ENCODE measurements at places on chromosomes 6 and 20. TPM values are rescaled to one million over a fixed set of nuclear protein-coding genes. Genes with fewer than 3 reads are reported as not detected.

GRCh38 chr6:30981942-30982772, 1.4 kb upstream of the MUC21 start:
- H3K36me3 ChIP-seq: no peaks in the 10 kb centered on the region
- no peaks in the 10 kb centered on the region for H3K27me3 ChIP-seq
- no peak for DNase-seq
- H3K27ac ChIP-seq: no peak overlapping the region
- H3K4me3 ChIP-seq: no peak overlapping the region

GRCh38 chr6:127878115-127878514, 22.7 kb downstream of the THEMIS start:
- H3K27ac ChIP-seq: peak overlapping the region; percentile 57
- DNase-seq: no peak
- peaks cover 7% of the 10 kb centered on the region for H3K4me1 ChIP-seq

GRCh38 chr6:34459899-34460593, 5.8 kb upstream of the PACSIN1 start:
- no peak overlapping the region for H3K4me3 ChIP-seq
- H3K27ac ChIP-seq: no peak overlapping the region
- H3K36me3 ChIP-seq: no peaks in the 10 kb centered on the region
- peak; percentile 68 for DNase-seq
- H3K4me1 ChIP-seq: no peaks in the 10 kb centered on the region

DNA sequence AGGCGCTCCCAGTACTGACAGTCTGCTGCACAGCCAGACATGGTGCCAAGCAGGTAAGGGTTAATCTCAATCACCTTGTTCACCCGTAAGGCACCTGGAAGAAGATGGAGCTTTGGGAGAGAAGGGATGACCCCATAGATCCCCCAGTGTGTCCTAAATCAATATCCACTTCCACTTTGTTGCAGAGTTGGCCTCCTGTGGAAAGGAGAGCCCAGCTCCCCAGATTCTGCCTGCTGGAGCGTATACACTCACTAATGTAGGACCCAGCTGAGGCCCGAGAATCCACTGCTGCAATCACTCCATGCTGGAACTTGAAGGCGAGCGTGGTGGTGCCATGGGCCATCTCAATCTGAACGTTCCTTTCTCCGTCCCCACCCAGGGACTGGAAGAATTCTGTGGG, 1.2 kb downstream of the PSMB8 start:
- H3K36me3 ChIP-seq: peaks cover 17% of the 10 kb centered on the region
- H3K27me3 ChIP-seq: no peaks in the 10 kb centered on the region
- no peak for DNase-seq
- H3K4me3 ChIP-seq: peak overlapping the region; percentile 94

DNMT3B gene
- total RNA-seq: 2.7 TPM

RIPOR3 gene
- total RNA-seq: 12.2 TPM
